Activated CD4-positive, alpha-beta T cell treated with anti-CD3 and anti-CD28 coated beads for 24 hours (primary cell): ENCODE measurements at places on chromosomes 2 and 18.

- DNase-seq = no peak
Measured at GRCh38 chr18:21980744-21981143, 188.6 kb upstream of the GATA6 start.

DNA sequence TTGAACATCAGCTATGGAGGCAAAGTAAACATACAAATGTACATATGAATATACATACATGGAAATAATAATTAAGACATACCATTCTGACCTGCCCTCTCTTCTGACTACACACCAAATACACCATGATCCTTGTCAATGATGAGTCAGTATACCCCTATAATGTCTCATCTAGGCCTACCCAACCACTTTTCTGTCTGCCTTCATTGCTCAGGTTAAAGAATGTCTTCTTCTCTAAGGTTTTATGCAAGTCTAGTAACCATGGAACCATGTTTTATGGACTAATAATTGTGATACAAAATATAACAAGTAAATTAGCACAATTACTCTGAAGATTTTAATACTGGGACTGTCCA lies 128.7 kb downstream of the NCKAP5 start:
- no peak for DNase-seq

GRCh38 chr2:2756886-2757285 lies 425.8 kb upstream of the MYT1L start:
- DNase-seq = no peak

- no peak for DNase-seq
Measured at GRCh38 chr2:22991844-22992243, 393.1 kb upstream of the KLHL29 start.

- no peak for DNase-seq
Measured at GRCh38 chr2:112634153-112634873, 11.4 kb upstream of the SLC20A1 start.
